ENCODE measurements at places on chromosomes 1 and 21.
A peak's percentile ranks its signal among the peaks of the same experiment; 100 is the strongest.

- no peak for DNase-seq
Measured at GRCh38 chr1:94119306-94119705, 1.6 kb downstream of the ABCA4 start.

DNA sequence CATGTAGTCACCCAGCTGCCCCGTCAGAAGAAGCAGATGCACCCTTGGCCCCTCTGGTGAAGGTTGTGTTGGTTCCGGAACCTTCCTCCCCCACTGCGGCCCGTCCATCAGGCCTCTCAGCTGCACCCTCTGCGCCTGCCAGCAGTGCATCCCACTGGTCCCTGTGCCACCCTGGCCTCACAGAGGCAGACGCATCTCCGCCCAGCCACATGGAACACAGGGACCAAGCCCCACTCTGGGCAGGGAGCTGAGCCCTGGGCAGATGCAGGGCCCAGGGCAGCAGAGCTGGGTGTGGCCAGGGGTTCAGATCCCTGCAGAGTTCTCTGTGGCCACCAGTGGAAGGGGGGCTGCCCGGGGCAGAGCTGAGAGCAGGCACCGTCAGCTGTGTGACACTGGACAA lies 50.6 kb downstream of the SLC19A1 start:
- no peak for DNase-seq

DNA sequence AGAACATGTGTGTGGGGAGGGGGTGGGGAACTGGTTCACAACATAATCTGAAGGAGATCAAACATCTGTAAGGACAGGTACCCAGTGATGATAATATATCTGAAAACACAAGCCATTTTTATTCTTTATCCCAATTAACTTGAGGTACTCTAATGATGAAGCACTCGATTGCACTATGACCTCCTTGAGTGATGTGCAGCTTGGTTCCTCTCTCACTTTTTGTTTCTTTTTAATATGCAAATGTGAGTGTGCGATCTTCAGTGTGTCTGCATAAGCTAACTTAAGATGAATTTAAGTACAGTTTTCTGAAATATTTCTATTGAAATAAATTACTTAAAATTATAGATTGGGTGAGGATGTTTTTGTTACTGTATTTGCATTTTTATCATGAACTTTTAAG lies 50.6 kb upstream of the ANGPTL1 start:
- DNase-seq = no peak

DNA sequence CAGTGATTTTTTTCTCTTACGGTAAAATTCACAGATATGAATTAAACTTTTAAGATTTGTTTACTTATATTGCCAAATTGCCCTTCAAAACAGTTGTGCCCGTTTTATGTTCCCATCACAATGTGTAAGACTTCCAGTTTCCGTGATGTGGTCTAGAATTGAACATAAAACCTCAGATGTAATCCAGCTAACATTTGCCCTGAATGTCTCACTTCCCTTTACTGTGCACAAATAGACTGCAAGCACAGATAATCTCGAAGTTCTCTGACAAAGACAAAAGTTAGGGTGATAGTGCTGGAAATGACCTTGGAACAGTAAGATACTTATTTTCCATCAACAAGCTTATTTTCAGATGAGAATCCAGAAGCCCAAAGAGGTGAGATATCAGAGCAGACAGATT lies 177.5 kb downstream of the ZZZ3 start:
- DNase-seq = no peak

DNA sequence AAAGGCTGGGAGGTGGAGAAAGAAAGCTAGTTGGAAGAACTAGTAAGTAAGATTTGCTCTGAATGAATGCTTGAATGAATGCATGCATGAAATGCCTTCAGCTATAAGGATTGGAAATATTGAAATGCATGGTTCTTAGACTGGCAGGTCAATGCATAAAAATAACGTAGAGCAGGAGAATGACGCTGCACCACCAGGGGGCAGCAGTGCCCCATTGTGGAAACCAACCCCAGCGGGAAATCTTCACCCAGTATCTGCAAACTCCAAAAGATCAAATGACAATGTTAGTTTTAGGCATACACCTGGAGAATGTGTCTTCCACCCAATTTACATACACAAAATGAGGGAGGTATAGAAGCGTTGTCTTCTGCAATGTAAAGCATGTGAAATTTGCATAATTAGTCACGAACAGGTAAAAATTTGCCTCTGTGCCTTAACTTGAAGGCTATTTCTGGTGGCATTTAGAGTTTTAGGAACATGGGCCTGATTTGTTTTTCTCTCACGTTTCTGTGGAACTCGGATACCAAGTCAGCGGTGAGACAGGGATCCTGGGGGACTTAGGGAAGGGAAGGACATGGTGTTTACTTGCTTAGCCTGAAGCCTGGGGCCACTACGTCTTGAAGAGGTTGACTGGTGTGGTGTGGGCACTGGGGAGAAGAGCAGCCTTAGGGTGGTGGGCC lies 78.6 kb downstream of the HHAT start:
- peak; percentile 64 for DNase-seq

- DNase-seq = peak; percentile 91
Measured at GRCh38 chr1:36088577-36089392, at the start of gene ADPRS. TSS of gene ADPRS (plus strand) at chr1:36088892. CDS start at chr1:36088905, 13 bp downstream.

- no peak for DNase-seq
Measured at GRCh38 chr1:204285436-204286305, 71.9 kb upstream of the GOLT1A start.

GRCh38 chr1:214124915-214125314 lies 137.1 kb downstream of the PROX1 start:
- no peak for DNase-seq

DNA sequence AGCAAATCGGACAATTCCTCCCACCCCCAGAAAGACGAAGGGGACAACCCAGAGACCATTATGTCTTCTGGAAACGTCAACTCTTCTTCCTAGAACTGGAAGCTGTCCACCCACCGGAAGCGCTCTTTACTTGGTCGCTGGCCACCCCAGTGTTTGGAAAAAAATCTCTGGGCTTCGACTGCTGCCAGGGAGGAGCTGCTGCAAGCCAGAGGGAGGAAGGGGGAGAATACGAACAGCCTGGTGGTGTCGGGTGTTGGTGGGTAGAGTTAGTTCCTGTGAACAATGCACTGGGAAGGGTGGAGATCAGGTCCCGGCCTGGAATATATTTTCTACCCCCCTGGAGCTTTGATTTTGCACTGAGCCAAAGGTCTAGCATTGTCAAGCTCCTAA lies 3.2 kb downstream of the S1PR1 start:
- DNase-seq = no peak

GRCh38 chr1:12324423-12324822 lies 94.6 kb downstream of the VPS13D start:
- DNase-seq = no peak

DNA sequence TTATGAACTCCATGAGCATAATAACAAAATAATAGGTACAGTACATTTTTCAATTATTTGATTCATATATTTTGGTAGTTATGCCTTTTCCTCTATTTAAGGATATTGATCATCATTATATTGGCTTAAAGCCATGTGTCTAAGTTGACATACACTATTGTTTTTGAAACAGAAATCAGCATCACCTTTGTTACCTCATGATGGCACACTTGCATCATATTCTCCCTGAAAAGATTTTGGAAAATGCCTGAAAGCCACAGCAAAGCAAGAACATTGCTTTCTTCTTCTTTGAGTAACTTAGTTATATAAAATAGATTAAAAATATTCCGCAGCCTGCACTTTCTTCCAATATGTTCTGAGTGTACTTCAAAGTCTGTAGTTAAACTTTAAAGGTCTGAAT lies 33.3 kb downstream of the TMPRSS15 start:
- no peak for DNase-seq

GRCh38 chr1:63784083-63784482 lies 10.3 kb downstream of the ROR1 start:
- no peak for DNase-seq

DNA sequence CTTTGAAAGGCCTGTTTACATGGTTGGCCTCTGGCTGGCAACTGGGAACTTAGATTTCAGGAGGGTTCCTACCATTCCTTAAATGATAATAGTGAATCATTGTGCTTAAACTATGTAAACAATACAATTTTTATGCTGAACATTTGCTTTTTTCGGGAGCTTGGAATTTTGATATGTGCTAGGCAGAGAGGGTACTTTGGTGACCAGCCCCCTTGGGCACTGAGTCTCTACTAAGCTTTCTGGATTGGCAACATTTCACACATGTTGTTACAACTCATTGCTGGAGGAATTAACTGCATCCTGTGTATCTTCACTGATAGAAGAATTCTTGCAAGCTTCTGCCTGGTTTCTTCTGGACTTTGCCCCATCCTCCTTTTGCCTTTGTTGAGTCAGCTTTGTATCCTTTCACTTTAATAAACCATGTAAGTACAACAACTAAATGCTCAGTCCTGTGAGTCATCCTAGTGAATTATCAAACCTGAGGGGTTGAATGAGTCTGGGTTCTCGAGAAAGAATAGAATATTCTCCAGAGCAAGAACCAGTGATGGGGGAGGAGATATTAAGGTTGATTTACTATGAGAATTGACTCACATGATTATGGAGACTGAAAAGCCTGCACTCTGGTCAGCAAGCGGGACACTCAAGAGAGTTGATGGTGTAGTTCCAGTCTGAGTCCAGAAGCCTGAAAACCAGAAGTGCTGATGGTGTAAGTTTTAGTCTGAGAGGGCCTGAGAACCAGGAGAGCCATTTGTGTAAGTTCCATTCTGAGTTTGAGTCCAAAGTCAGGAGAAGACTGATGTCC lies 3.1 kb upstream of the SLC16A4 start:
- no peak for DNase-seq

- DNase-seq = no peak
Measured at GRCh38 chr1:81296601-81297000, 504.1 kb upstream of the ADGRL2 start.

DNA sequence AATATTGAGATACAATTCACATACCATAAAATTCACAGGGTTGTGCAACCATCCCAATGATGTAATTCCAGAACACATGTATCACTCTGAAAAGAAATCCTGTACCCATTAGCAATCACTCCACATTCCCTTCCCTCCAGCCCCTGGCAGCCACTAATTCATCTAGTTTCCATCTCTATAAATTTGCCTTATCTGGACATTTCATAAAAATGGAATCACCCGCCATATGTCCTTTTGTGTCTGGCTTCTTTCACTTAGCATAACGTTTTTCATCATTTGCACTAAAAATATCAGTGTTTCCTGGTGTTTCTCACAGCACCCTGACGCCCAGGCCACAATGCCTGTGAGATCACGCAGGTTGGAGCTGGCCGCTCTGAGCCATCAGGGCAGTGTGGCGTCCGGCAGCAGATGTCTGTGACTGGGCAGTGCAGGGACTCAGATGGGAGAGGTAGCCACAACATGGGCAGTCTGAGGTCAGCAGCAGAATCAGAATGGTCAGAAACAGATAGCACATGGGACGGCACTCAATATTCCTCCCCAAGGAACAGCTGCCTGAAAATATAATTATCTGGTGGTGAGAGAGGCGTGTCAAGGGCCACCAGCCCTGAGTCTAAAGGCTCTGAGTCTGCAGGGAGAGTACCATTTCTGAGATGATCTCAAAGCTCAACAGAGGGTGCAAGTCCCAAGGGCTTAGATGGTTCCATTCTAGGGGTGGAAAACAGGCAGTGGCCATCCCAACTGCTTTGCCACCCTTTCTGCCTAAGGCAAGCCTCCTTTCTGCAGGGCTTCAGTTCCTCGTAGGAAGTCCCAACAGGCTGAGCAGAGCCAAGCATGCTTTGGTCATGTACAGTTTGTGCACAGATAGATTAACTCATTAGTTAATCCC lies 129.4 kb upstream of the EDN2 start:
- DNase-seq = no peak

GRCh38 chr1:115669886-115670285 lies 28.1 kb downstream of the VANGL1 start:
- DNase-seq = no peak

DNA sequence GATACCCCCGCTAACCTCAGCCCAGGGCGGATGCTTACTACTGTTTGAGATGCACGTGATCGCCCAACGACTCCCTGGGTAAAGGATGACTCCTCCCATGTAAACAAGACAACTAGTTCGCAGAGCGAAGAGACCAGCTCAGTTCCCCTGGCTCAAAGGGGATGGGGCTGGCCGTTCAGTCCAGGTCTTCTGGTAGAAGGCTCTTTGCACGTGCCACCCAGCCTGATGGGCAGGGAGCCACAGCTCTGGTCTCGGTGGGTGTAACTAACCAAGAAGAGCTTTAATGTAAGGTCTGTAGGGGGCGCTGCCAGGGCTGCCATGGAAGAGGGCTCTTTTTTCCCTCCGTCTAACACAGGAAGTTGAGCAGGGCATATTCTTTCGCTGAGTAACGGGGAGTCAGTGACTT lies 49.4 kb upstream of the PARP1 start:
- DNase-seq = peak; percentile 53

- no peak for DNase-seq
Measured at GRCh38 chr1:180291004-180291403, 60.9 kb downstream of the LHX4 start.

DNA sequence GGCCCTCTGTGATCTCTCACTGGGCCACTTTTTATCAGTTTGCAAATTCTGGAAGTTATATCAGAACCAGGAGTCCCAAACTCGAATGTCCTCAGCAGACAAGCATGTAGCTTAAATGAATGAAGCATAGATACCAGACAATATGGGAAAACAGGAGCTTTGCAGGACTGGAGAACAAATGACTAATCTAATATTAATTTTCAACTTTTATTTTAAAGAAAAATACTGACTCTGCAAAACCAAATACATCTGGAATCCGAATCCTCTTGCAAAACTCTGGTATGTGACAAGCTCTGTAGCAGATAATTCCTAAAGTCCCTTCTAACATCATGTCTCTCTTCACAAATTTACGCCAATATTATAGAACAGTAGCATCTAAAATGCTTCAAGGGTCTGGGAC lies 427.4 kb downstream of the TTLL7 start:
- no peak for DNase-seq

DNA sequence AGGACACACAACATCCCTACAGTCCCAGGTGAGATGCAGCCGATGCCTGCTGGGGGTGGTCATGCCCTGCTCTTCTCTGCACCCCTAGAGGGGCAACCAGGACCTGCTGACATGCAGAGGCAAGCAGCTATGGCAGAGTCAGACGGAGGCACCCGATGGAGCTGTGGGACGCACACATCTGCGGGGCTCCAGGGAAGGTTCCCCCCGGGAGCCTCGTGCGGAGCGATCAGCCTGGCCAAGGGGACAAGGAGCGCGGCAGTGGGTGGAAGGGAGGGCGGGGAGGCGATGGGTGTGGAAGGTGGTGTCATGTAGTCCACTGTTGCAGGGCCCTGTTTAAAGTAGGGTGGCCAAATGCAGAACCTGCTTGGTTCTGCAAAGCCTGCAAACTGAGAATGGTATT lies 143.0 kb upstream of the AJAP1 start:
- DNase-seq = no peak

DNA sequence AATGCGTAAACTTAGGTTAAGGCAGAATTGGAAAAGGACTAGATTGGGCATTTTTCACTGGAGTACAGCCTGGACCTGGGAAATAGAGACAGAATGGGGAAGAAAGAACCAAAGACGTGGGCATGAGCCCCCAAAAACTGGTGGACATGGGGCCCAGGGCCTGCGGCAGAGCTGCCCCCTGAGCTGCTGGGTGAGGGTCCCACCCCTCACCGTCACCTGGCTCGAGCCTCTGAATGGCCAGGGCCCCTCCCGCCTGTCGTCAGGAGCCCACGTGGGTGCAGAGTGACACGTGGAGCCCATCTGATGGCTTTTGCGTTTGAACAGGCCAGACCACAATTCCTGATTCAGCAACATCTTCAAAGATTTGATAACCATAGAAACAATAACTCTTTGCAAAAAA lies 360.9 kb upstream of the VAMP3 start:
- no peak for DNase-seq

GRCh38 chr1:117368116-117369108 lies 1.2 kb downstream of the MAN1A2 start:
- DNase-seq = peak; percentile 43

- peak; percentile 83 for DNase-seq
Measured at GRCh38 chr1:151968058-151968457, 25.6 kb downstream of the S100A10 start.

GRCh38 chr1:184930232-184930631 lies 44.1 kb downstream of the NIBAN1 start:
- DNase-seq = no peak

Data from CD4-positive, alpha-beta T cell treated with Interleukin-2 at 100 ng/mL for 4 hours (primary cell).